ENCODE measurements at places on chromosomes 5 and 9. TPM values are rescaled to one million over a fixed set of nuclear protein-coding genes. Genes with fewer than 3 reads are reported as not detected.

Gene GABRA6
- not detected for total RNA-seq

Gene GPRIN1
- total RNA-seq = 0.22 TPM

Gene CER1
- total RNA-seq = 1.5 TPM

DNA sequence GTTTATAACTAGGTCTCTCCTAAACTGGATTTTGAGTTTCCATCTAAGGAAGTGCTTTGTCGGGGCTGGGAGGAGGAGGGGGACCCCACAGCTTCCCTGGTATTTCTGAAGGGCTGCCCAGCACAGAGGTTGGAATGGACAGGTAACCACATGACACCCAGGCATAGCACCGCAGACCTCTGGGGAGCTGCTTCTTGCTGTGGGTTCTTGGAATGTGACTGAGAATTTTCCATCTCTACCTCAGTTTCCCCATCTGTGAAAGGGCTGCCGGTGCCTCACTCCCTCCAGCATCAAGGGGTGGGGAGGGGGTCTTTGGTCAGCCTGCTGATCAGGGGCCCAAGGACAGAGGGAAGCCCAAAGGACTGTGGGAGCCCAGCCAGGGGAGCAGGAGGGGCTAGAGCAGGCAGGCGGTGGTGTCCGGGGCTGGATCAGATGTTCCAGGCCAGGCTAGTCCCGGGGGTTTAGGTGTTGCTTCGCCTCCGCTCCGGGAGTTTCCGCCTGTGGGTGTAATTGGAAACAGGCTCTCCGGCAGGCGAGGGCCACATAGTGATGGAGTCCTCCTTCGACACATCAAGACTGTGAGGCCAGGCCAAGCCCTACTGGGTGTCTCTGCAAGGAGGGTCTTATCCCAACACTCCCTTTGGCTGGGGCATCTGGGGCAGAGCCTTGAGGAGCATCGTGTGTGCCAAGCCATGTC is 3.3 kb downstream of the OLFML2A start:
- DNase-seq = no peak

GRCh38 chr9:127537014-127537413 is 75.1 kb upstream of the STXBP1 start:
- DNase-seq = no peak

Data from tibial nerve (tissue), 4 donors.